ENCODE measurements at places on chromosomes 4 and X. TPM values are rescaled to one million over a fixed set of nuclear protein-coding genes. Genes with fewer than 3 reads are reported as not detected.

The DCAF12L1 gene
- total RNA-seq: not detected

The ARHGAP6 gene
- total RNA-seq: 38.3 TPM

The RAB33A gene
- not detected for total RNA-seq

The DUSP9 gene
- not detected for total RNA-seq

The RBM47 gene
- total RNA-seq: 21.2 TPM
